ENCODE measurements at places on chromosomes 13 and 19.
A peak's percentile ranks its signal among the peaks of the same experiment; 100 is the strongest.

GRCh38 chr13:99144306-99144705 is 56.3 kb upstream of the UBAC2 start:
- DNase-seq, result no peak

- no peak for DNase-seq
Measured at GRCh38 chr13:97520866-97521265, 86.9 kb downstream of the RAP2A start.

DNA sequence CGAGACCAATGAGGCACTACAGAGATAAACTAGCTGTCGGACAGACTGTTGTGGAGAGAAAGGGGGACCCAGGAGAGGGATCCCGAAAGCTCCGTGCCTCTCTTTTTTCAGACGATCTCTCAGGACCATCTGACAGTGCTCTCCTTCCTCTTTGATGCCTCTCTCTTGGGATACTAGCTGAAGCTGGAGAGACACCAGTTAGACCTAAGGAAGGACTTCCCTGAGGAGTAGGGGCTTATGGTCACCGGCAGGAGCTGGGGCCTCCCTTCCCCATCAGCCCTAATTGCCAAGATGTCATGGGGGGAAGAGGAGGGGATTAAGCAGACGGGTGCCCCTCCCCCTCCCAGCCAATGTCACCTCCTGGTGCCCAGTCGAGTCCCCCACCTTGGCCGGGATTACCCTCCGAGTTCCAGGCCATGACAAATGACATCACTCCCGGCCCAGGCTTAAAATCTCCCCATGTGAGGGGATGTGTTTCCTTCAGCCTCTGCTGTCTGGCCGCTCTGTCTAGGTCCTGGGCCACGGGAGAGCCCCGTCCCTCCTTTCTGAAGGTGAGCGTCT is at the start of gene CRX:
CRX (plus strand) TSS at position 478 of the 561 bp plus-strand sequence. CDS start 12,507 bp downstream, outside the sequence.
- no peak for DNase-seq

DNA sequence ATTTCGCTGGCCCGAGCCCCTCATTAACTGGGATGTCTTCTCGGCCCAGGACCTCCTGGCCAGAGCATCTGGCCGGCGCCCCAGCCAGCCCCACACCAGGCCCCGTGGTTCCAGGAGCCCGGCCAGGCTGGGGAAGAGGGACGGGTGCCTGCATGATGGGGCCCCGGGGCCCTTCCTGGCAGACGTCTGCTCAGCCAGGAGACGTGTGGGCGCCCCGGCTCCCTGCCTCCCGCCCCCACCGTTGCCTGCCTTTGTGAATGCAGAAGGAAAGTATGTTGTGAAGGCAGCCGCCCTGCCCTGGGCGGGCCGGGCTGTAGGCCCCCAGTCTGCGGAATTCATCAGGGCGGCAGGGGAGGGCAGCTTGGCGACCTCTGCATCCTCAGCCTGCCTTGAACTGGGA is 4.4 kb upstream of the COMP start:
- DNase-seq, result no peak

GRCh38 chr13:28324181-28324789 is 170.6 kb downstream of the FLT1 start:
- DNase-seq, result peak; percentile 14

- DNase-seq, result no peak
Measured at GRCh38 chr13:100439247-100439970, 149.2 kb downstream of the GGACT start.

- no peak for DNase-seq
Measured at GRCh38 chr13:66430269-66430668, 799.9 kb downstream of the PCDH9 start.

DNA sequence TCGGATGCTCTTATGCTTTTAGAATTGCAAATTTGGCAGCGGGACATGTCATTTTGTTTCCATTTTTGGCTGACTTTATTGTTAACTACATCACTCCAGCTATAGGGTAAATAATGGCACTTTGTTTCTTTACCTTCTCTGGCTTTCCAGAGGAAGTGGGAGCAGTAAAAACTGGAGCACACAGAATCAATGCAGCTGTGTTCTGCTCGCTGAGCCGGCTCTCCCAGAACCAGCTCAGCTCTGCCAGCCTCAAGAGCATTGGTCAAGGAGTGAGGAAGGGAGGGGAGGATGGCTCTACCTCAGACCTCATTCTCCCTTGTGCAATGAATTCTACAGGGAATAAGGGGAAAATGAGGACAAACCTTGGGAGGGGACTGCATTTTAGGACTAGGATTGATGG is 50.5 kb upstream of the SPATA13 start:
- no peak for DNase-seq

DNA sequence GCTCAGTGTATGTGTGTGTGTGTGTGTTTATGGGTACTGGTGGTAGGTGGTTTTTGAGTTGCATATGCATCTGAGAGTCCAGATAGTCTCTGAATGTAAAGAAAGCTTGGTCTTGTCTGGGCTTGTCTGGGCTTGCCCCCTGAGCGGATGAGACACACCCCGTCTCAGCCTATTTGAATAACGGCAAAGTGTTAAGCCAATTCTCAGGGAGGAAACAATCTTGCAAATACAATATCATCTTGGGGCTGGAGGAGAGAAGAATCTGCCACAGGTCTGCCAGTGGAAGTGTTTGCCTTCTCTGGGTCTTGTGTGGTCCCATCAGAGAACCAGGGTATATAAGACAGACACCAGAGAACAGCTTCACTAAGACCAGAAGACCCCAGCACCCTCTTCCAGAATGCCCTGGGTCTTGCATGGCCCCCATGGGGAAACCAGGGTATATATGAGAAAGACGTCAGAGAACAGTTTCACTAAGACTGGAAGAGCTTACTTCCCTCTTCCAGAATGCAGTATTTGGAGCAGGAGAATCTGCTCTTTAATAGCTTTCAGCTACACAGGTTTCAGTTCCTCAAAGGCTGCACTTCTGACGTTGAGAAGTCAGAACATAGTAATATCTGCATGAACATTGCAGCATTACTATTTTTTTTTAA is 13.3 kb downstream of the CD70 start:
- no peak for DNase-seq

DNA sequence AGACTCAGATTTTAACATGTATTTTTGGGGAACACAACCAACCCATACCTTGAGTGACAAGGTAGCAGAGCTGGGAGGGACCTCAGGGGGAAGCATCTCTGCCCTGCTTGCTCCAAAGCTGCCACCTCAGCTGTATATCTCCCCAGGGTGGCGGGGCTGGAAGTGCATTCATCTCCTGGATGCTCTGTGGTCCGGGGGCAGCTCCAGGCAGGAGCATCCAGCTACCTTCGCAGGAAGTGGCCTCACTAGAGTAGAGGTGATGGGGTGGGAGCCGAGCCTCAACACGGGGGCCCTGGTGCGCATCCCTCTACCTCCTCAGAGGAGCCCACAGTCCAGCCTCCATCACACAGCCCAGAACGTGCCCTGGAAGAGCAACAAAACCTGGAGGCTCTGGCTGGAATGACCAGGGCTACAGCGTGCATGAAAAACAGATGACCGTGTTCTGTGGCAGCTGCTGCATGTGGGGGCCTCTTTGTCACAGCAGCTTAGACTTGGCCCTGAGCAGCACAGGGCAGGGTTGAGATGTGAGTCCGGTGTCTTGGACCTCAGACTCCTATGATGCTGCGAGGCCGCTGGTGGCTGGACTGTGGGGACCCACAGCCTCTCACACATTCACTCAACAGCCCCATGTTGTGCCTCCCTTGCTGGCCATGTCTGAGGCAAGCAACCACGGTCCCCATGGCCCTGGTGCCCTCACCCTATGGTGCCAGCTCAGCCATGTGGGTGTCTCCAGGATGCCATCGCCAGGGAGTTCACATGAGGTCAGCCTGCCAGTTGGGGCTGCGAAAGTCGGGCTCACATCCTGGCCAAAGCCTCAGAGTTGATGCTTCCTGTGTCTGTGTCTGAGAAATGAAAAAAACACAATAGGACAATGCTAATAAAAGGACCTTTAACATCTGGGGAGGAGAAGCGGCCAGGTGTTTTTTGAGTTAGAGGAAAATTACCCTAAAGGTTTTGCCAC is 17.1 kb upstream of the GAS6 start:
- DNase-seq, result no peak

DNA sequence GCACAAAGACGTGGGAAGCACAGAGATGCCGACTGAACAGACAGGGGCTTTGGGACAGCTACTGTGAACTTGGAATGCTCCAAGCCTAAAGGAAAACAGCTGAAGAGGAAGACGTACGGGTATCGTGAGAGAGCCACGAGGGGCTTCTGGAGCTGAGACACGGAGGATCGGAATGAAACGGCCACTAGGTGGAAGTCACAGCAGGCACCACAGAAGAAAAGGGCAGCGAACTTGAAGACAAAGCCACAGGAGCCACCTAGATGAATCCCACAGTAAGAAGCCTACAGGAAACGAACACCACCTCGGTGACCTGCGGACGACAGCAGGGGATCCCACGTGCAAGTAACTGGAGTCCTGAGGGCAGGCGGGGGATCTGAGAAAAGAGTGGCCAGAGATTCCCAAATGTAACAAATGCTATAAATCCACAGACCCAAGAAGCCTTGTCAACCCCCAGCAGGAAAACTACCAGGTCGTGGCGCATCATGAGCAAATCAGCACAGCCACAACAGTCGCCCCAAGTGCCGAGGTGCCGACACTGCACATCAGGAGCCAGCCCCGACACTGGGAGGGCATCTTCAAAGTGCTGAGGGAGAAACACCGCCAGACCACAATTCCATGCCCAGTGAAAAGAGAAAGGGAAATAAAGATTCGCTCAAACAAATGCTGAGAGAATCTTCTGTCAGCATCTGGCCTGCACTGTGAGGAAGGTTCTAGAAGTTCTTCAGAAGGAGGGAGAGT is 39.3 kb upstream of the ISYNA1 start:
- DNase-seq, result no peak

All from NCI-H1105 treated with DMSO at 0.1 percent for 48 hours (cell line).